ENCODE measurements at places on chromosomes 3 and 15.

DNA sequence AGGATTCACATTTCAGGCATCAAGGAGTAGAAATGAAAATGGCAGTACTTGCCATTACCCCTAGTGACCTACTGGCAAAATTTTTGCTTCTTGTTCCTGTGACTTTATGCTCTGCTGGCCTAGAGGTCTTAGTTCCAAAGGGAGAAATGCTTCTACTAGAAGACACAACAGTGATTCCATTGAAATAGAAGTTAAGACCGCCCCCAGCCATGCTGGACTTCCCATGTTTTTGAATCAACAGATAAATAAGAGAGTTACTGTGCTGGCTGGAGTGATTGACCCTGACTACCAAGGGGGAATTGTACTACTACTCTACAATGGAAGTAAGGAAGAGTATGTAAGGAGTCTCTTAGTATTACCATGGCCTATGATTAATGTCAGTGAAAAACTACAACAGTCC is 196.2 kb upstream of the AZI2 start:
- no peak for DNase-seq

- no peak for DNase-seq
These were observed 158.6 kb downstream of the ADAM10 start for GRCh38 chr15:58590926-58591325.

- no peak for DNase-seq
These were observed 297.5 kb downstream of the SHQ1 start for GRCh38 chr3:72550582-72551262.

GRCh38 chr3:56975567-56975966 is 84.9 kb upstream of the SPATA12 start:
- no peak for DNase-seq

GRCh38 chr3:24722087-24722486 is 227.4 kb upstream of the THRB start:
- DNase-seq, result no peak

GRCh38 chr3:150114873-150115540 is 144.3 kb upstream of the PFN2 start:
- DNase-seq, result no peak

DNA sequence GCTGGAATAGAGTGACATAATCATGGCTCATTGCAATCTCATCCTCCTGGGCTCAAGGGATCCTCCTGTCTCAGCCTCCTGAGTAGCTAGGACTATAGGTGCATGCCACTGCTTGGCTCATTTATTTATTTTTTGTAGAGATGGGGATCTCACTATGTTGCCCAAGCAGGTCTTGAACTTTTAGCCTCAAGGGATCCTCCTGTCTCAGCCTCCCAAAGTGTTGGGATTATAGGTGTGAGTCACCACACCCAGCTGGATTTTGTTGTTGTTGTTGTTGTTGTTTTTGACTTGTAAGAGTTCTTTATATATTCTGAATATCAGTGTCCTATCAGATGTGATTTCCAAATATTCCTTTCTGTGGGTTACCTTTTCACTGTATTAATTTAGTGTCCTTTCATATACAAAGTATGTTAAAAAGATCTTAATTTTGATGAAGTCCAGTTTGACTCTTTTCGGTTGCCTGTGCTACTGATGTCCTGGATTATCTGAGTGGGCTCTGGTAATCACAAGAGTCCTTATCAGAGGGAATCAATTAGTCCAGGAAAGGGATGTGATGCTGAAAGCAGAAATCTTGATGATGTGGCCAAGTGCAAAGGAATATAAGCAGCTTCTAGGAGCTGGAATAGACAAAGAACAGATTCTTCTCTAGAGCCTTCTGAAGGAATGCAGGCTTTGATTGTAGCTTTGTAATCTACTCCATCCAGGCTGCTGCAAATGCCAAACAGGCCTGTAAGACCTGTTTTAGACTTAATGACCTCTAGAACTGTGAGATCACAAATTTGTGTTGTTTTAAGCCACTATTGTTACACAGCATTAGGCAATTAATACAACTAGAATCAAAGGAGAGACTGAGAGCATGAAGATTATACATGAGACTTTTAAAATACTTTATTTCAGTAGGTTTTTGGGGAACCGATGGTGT is 30.2 kb downstream of the NCK1 start:
- DNase-seq, result no peak

GRCh38 chr3:143207338-143207961 is 87.9 kb downstream of the CHST2 start:
- no peak for DNase-seq

DNA sequence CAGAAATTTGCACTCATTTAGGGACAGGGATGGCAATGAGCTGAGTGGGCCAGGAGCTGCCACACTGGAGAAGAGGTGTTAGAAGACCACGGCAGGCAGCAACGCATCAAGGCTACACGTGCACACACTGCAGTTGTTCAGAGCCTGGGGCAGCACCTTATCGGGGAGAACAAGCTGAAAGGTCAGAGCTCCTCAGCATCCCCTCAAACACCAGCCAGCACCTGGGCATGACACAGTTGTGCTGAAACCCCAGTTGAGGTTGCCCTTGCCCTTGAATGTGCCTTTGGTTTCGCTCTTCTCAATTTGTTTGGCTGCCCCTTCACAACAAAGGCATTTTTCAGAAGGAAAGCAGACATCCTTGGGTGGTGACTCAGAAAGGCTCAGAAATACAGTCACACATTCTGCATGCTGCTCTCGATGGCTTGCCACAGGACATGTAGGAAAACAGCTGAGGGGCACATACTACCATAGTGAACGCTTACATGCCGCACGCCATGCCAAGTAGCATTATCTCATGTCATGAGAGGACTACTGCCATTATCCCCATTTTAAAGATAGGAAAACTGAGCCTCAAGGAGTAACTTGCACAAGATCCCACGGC is 57.6 kb downstream of the ST8SIA2 start:
- DNase-seq, result no peak

- no peak for DNase-seq
These were observed 610.8 kb downstream of the MECOM start for GRCh38 chr3:169052465-169053302.

GRCh38 chr3:160287666-160288065 is 62.4 kb downstream of the C3orf80 start:
- DNase-seq, result no peak

- DNase-seq, result no peak
These were observed 111.5 kb downstream of the GABRG3 start for GRCh38 chr15:27082526-27082925.

DNA sequence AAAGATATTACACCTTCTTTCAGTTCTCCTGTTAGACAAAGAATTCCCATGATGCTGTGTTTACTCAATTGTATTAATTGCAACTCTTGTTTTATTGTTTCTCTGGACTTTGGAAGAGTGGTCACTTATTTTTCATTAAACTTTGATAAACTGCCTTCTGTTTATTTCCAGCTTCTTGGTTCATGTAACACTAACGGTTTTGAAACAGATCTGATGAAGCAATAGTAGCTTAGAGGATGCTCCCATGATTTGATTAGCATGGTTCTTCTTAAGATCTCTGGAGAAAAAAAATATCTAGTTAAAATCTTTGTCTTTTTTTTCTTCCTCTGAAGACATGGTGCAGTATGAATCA is 90.1 kb downstream of the FNDC3B start:
- DNase-seq, result no peak

- no peak for DNase-seq
These were observed 197.2 kb downstream of the MEIS2 start for GRCh38 chr15:36903195-36903594.

GRCh38 chr15:74434263-74435136 is 742 bp upstream of the SEMA7A start:
- no peak for DNase-seq

GRCh38 chr15:78175330-78175729 is 26.2 kb downstream of the IDH3A start:
- DNase-seq, result no peak

GRCh38 chr3:194045289-194045688 is 90.7 kb upstream of the HES1 start:
- no peak for DNase-seq

DNA sequence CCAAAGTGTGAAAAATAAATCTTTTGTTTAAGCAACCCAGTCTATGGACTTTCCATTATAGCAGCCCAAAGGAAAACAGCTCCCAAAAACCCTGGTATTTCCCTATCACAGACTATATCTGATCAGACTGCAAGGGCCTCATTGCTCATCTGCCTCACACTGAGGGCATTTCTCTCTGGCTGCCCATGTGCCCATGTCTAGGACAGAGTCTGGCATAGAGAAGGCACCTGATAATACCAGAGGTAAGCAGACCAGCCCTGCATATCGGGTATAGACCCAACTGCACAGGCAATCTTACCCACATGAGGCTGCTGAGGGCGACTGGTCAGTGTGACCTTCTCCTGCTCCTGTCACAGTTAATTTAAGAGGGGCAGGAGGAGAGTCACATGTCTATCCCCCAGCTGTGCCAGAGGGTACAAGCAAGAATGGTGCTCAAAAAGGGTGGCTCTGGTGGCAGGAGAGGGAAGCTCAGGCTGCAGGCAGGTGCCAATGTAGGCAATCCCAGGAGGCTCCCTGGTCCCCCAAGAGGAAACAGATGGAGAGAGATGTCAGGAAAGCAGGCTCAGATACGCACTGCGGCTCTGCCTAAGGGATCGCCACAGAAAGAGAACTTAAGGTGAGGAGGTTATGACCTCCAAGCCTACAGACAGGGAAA is 3.1 kb downstream of the CSRNP1 start:
- no peak for DNase-seq

DNA sequence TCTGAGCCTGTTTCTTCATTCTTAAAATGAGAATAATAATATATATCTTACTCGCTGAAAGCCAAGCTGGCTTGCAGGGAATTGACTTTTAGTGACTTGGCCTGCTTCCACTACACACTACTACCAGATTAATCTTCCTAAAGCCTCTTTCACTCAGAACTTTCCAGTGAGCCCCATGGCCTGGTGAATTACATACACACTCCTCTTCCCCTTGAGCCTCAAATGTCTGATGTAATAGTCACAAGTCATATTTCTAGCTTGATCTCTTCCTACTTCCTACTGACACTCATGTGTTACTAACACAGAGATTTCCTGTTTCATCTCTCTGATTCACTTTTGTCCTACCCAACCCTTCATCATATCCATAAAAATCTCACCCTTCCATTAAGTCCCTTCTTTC is 82.7 kb upstream of the SOX2 start:
- no peak for DNase-seq

DNA sequence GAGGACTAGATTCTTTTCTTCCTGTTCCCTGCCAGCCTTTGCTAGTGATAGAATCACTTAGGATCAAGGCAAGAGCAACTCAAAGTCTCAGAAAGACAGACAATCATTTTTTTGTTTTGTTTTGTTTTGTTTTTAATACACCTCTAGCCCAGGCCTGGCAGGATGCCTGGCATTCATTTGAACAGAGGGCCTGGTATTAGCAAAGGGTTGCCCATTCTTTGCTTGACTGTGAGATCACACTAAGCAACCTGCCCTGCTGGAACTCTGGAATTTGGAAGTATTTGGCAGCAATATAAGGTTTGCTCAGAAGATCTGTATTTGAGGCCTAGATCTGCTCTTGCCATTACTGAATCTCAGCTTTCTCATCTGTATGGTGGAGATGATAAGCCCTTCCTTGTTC is 21.8 kb upstream of the ATP13A5 start:
- no peak for DNase-seq

GRCh38 chr3:190119461-190120268 is 1.0 kb downstream of the P3H2 start:
- DNase-seq, result no peak

DNA sequence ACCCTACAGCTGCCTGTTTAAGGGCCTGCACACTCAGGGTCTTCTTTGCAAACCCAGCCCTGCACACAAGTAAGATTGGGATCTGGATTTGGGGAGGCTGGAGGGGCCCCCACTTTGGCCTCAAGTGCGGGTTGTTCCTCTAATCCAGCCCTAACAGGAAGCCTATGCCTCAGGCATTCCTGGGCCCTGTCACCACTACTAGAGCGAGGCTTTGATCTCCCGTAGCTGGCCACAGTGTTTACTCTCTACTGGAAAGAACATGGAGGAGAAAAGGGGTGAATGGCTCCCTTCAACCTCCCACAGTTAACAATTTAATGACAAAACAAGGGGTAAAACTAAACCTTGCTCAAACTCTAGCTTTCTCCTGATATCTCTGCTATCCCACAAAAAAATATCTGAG is 48.4 kb downstream of the DZIP1L start:
- DNase-seq, result no peak

DNA sequence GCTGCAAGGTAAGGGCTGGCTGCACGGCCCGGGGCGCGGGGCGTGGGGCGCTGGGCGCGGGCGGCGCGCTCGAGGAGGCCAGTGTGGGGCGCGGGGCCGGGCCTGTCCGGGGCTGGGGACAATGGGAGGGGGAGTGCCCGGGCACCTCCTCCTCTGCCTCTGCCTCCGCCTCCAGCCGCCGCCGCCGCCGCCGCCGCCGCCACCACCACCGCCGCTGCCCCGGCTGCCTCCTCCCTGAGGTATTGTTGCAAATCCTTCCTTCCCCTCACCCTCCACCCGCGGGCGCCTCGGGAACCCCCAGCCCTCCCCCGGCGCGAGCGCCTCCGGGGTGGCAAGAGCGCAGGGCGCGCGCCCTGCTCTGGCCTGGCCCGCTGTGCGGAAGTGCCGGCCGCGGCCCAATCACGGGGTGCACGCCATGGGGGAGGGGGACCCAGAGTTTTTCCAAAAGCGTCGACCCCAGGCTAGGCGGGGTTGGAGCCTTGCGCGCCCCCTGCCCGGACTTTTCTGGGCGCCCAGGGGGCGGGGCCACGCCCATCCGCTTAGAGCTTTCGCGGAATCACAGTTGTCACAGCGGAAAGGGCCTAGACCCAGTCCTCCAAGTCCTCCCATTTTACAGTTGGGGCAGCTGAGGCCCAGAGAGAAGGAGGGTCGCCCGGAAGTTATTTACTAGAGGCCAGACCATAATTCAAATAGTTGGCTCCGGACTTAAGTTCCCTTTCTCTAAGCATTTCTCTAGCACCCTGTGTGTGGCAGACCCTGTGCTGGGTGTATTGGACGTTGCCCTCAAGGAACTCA is at the start of gene LPP:
Gene LPP (plus strand): TSS at position 144 of the 795 bp plus-strand sequence. CDS start 251,964 bp downstream, outside the sequence.
- DNase-seq, result peak; percentile 88

DNA sequence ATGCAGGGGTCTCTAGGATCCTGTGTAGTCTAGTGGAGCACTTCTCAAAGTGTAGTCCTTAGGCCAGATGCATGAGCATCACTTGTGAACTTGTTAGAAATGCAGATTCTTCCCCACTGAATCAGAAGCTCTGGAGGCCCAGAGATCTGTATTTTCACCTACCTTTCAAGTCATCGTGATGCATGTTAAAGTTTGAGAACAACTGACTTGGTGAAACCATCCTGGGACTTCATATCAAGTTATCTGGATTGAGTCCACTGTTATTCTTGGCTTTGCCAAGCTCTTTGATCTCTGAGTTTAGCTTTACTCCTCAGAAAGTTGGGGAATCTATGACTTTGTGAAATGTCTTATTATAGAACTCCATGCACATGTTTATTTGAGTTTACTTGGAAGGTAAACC is 78.5 kb downstream of the ARNT2 start:
- DNase-seq, result no peak
